ENCODE measurements at places on chromosomes 2 and 18. TPM values are rescaled to one million over a fixed set of nuclear protein-coding genes. Genes with fewer than 3 reads are reported as not detected.

DNA sequence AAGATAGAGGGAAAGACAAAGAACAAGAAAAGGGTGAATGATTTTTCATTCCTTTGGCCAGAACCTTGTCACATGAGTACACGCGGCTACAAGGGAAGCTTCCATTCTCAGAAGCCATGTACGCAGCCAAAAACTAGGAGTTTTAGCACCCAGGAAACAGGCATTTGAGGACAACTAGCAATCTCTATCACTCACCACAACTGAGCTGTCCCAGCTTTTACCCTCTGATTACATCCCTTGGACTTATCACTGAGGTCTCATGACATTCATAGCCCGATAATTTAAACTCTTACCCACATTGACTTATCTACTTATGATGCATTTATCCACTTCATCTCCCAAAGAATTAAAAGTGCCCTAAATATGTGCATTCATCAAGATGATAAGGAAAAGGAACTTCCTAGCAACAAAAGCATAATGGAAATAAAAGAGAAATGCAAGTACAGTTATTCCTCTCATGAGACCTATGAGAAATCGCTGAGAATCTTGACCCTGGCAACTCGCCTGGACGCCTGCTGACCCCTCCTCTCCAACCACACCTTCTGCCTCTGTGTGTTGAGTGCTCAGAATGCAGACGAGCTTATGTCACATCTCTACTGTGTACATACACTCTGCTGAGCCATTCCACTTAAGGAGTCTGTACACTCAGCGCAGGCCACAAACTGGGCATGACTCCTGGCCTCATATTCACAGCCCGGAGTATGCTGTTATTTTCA, 28.7 kb upstream of the MFSD6 start:
- no peak for DNase-seq

DNA sequence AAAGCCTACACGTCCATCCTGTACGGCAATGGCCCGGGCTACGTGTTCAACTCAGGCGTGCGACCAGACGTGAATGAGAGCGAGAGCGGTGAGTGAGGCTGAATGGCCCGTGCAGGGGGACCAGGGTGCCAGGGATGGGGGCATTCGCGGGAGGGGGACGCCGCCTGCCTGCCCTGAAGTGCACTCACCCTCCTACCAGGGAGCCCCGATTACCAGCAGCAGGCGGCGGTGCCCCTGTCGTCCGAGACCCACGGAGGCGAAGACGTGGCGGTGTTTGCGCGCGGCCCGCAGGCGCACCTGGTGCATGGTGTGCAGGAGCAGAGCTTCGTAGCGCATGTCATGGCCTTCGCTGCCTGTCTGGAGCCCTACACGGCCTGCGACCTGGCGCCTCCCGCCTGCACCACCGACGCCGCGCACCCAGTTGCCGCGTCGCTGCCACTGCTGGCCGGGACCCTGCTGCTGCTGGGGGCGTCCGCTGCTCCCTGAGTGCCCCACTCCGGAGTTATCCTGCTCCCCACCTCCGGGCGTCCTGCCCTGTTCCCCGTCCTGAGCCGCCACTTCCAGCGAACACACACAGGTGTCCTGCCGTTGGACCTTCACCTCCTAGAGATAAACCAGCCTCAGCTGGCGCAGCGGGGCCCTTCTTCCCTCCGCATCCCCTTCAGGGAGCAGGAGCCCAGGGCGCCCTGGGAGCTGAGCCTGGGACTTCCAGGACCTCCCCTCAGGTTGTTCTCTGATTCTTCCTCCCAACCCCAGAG, 2.9 kb downstream of the ALPI start:
- no peak for DNase-seq

DNA sequence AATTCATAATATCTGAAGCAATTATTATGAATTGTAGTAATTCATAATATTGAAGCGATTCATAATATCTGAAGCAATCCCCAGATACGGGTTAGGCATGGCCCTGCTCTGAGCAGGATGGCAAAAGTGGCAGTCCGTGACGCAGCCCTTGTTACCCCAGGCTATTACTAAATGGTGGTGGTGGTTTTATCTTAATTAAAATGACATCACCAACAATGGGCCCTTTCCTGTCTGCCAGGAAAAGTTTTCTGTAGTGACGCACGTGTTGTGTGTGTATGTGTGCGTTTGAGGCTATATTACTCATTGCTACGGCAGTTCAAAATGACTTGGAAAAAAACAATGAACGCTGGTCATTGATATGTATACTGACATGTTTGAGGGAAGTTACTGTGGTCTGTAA, 10.6 kb upstream of the MOCOS start:
- DNase-seq, result no peak

- no peak for DNase-seq
Measured at GRCh38 chr2:16614314-16614860, 51.2 kb downstream of the CYRIA start.

DNA sequence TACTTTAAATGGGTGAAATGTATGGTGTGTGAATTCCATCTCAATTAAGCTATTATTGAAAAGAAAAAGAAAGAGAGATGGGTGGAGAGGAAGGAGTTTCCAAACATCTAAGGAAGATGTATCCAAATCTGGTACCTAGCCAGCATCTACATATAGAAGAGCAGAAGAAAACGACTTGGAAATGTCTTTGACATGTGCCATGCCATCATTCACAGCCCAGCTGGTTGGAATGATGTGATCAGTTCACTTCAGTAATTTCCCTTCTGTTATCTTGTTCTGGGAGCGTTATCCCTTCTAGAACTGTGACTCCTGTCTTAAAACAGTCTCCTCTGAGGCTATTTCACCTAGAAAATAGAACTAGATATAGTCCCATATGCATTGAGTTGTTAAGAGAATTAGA, 312.8 kb upstream of the GYPC start:
- DNase-seq, result no peak

DNA sequence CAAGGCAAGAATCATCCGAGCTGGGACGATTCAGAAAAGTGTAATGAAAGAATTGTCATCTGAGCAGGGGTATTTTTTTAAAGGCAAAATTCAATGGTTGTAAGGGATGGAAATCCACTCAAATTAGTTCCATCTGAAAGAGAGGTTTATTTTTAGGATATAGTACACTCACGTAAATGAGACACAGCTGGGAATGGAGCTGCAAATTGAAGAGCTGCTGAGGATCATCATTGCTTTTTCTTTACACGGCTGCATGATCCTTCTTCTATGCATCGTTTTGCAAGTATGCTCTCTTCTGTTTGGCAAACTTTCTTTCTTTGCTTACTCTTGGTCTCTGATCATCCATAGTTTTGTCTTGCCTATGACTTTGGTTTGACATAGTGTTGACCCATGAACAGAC, 27.4 kb upstream of the CUL3 start:
- no peak for DNase-seq

DNA sequence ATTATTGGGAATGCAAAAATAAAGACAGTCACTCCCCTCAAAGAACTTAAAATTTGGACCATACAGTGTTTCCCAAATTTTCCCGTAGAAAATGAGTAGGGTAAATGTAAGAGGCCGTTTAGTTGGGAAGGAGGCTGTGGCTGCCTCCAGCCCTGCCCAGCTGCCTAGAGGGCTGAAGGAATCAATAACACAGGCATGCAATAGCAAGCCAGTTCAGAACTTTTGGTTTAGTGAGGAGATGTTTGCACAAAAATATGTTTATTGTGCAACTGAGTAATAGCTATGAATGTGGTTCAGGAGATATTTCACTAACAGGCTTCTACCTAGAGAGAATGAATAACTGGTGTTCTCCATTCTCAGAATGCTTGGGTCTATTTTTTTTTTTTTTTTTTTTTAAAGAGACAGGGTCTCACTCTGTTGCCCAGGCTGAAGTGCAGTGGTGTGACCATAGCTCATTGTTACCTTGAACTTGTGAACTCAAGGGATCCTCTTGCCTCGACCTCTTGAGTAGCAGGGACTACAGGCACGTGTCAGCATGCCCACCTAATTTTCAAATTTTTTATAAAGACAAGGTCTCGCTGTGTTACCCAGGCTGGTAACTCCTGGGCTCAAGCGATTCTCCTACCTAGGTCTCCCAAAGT, 23.6 kb downstream of the UGP2 start:
- DNase-seq, result no peak

DNA sequence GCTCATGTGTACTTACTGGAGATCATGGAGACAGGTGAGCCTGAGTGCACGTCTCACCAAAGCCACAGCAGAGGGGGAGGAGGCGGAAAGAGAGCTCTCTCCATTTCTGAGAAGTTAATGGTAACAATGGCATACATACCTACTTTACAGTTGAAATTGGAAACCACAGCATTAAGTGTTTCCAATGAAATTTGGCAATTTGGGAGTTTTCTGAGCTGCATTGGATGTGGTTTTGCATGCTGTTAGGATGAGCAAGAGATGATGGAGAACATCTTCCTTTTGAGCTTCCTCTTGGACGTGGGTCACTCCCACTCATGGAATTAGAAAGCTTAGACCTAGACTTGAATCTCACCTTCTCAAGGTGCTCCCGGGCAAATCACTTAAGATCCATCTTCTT, 25.5 kb upstream of the IL37 start:
- no peak for DNase-seq

DNA sequence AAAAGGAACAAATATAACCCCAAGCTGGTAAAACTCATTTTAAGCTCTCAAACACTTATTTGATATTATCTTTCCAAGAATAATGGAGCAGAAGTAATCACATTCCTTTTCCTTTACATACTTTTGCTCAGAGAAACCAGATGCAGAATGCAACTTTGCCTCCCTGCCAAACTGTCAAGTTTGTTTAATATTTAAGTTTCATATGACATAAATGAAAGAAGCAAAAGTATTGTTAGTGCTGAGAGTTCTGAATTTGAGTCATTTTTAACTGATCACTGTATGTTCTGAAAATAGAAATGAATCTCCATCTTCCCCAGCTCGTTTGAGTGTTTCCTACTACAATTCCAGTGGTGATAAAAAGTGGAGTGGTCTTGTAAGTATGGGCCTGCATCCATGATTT, 423.4 kb downstream of the PID1 start:
- peak; percentile 1 for DNase-seq

The WIPF1 gene
- 10.7 TPM for polyA plus RNA-seq

The NPHP1 gene
- polyA plus RNA-seq, result 5.4 TPM

The RTKN gene
- 12.6 TPM for polyA plus RNA-seq

Data from AG04450 (cell line).